ENCODE measurements at places on chromosomes 2 and 18. TPM values are rescaled to one million over a fixed set of nuclear protein-coding genes. Genes with fewer than 3 reads are reported as not detected.

GRCh38 chr2:128276878-128277675 lies 41.6 kb downstream of the HS6ST1 start:
- H3K27me3 ChIP-seq = no peaks in the 10 kb centered on the region
- peaks cover 17% of the 10 kb centered on the region for H3K36me3 ChIP-seq
- no peak overlapping the region for H3K4me3 ChIP-seq
- H3K27ac ChIP-seq = no peak overlapping the region
- DNase-seq = no peak

DNA sequence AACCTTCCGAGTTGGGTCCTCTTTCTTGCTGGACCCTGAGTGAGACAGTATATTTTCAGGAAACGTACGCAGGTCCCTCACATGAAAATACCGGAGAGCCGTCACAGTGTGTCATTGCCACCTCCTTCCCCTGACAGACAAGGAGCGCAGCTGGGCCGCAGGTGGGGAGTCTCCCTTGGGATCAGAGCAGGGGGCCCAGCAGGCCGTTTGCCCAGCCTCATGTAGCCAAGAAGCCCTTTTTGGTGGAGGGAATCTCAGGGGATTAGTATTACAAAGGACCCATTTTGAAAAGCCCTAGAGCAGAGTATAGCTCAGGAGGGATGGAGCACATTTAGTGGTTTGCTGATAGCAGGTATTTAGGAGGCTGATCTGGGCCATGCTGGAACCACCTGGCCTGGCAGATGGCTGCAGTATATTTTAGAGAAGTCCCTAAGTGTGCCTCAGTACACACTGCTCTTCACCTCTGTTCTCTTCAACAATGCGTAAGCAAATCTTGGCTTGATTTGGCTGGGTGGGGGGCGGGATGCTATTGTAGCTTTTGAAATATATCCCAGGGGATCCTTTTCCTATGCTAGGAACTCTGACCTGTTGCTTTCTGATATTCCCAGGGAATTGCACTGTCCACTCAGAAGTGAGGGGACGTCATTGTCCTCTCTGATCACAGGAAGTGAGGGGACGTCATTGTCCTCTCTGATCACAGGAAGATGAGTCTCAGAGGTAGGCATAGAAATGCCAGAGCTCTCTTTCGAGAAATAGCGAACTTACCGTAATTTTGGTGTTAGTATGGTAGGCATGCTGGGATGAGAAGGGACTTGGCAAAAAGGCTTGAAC lies 171.9 kb downstream of the HRH4 start:
- H3K36me3 ChIP-seq = no peaks in the 10 kb centered on the region
- no peak overlapping the region for H3K4me3 ChIP-seq
- H3K4me1 ChIP-seq = no peaks in the 10 kb centered on the region
- H3K27ac ChIP-seq = no peak overlapping the region
- no peak for DNase-seq

DNA sequence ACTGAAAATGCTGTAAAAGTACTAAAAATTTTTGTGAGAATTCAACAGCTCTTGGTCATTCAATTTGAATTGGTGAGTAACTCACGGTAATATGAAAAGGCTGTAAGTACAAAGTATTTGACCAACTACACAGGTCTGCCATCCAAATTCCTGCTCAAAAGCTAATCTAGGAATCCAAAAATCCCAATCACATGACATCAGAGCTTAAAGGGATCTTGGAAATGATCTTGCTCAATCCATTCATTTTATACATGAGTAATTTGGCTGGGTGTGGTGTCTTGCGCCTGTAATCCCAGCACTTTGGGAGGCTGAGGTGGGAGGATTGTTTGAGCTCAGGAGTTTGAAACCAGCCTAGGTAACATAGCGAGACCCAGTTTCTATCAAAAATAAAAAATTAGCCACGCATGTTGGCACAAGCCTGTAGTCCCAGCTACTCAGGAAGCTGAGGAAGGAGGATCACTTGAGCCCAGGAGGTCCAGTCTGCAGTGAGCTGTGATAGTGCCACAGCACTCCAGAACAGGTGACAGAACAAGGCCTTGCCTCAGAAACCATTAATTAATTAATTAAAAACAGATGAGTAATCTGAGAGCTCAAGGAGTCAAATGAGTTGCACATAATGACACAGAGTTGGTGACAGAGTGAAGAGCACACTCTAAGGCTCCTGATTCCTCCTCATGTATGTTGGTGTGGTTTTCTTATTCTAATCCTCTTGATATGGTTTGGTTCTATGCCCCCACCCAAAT lies 19.8 kb downstream of the SPIRE1 start:
- no peaks in the 10 kb centered on the region for H3K4me1 ChIP-seq
- H3K36me3 ChIP-seq = no peaks in the 10 kb centered on the region
- no peak overlapping the region for H3K4me3 ChIP-seq
- DNase-seq = no peak
- H3K27ac ChIP-seq = no peak overlapping the region
- peaks cover 3% of the 10 kb centered on the region for H3K27me3 ChIP-seq

GRCh38 chr18:9404565-9405060 lies 70.0 kb downstream of the TWSG1 start:
- peaks cover 13% of the 10 kb centered on the region for H3K4me1 ChIP-seq
- peak; percentile 55 for DNase-seq
- peak overlapping the region; percentile 7 for H3K4me3 ChIP-seq
- H3K36me3 ChIP-seq = no peaks in the 10 kb centered on the region
- H3K27me3 ChIP-seq = no peaks in the 10 kb centered on the region

DNA sequence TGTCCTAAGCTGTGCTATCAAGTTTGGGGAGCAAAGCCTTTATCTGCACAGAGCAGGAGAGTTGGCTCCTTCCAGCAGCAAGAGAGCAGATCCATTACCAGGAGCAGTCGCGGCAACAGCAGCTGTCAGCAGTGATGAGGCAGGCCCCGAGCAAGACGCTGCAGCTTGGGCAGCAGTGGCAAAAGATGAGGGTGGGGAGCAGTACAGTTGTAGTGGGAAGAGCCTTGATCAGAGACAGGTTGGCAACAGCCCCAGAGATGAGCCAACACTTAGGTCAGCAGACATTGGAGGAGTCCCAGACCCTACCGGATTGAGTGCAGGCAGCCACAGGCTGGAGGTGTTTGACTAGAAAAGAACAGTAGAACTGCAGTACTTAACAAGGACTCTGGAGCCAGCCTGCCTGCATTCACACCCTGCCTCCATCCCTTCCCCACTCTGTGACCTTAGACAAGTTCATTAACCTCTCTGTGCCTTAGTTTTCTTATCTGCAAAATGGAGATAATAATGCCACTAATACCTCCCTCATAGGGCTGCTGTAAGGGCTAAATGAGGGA lies 117.1 kb upstream of the SERTAD2 start:
- DNase-seq = no peak
- H3K27ac ChIP-seq = no peak overlapping the region

GRCh38 chr2:12341215-12341614 lies 375.5 kb upstream of the TRIB2 start:
- H3K4me3 ChIP-seq = no peak overlapping the region
- H3K27ac ChIP-seq = no peak overlapping the region
- DNase-seq = no peak
- no peaks in the 10 kb centered on the region for H3K36me3 ChIP-seq

EIF2B4 gene
- total RNA-seq = 50.5 TPM

NUP35 gene
- 26.0 TPM for total RNA-seq

MRO gene
- not detected for total RNA-seq
